ENCODE measurements at places on chromosomes 7 and 10.

GRCh38 chr7:35723011-35723410 is 28.1 kb upstream of the HERPUD2 start:
- DNase-seq, result no peak

GRCh38 chr7:94109556-94109955 is 105.4 kb upstream of the BET1 start:
- DNase-seq, result no peak

DNA sequence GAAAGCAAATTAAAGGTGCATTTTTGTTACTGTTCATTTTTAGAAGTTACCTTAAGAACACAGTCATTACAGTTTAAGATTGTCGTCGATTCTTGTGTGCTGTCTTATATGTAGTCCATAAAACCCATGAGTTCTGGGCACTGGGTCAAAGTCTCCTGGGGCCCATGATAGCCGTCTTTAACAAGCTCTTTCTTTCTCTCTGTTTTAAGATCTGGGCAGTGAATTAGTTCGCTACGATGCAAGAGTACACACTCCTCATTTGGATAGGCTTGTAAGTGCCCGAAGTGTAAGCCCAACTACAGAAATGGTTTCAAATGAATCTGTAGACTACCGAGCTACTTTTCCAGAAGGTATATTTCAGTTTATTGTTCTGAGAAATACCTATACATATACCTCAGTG is 90.7 kb upstream of the CAPZA2 start:
- DNase-seq, result no peak

GRCh38 chr7:87944547-87944946 is 10.5 kb downstream of the ADAM22 start:
- no peak for DNase-seq

- no peak for DNase-seq
These were observed 37.0 kb upstream of the PDCD4 start for GRCh38 chr10:110834629-110835301.

DNA sequence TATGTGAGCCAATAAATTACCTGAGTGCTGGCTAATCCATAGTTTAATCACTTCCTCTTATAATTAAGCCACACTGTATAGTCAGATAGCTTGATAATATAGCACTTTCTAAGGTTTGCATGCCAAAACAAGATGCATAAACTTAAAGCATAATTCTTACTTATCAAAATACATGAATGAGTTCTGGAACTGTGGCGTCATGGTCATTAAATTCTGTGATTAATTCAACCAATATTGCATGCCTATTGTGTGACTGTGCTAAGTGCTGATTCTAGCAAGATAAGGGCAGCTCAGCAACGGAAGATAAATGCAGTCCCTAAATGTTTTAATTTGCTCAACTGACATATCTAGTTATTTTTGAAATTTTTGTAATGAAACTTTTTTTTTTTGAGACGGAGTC is 29.7 kb downstream of the HOXA1 start:
- no peak for DNase-seq
